ENCODE measurements at places on chromosomes 16 and 17.

GRCh38 chr17:46774108-46774737 lies 44.3 kb downstream of the WNT3 start:
- DNase-seq, result no peak

DNA sequence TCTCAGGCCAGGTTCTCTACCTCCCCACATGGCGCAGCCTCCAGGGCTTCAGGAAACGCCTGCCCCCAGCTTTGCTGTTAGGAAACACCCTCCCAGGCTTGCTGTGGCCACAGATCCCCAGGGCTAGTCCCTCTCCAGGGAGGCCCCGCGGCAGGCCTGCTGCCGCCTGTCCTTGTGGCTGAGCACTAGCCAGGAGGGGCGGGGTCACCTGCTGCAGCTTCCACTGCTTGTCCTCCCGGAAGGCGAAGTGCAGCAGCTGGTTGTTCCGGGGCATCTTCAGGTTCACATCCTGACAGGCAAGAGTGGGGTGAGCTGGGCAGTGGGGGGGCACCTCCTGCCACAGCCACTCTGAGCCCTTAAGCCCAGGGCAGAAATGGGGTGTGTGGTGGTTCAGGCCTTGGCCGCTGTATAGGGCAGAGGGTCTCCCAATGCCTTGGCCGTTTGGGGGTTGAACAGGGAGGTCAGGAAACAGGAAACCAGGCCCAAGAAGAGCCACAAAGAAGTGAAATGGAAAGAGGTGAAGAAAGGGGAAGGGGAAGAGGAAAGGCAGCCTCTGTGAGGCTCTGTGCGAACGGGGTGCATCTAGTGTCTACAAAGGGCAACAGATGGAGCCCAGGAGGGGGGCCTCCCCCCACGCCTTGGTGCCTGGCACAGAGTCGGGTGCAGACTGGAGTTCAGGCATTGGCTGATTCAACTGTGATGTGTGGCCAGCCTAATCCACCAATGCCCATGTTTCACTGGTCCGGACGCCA lies 2.0 kb downstream of the ROGDI start:
- DNase-seq, result no peak

DNA sequence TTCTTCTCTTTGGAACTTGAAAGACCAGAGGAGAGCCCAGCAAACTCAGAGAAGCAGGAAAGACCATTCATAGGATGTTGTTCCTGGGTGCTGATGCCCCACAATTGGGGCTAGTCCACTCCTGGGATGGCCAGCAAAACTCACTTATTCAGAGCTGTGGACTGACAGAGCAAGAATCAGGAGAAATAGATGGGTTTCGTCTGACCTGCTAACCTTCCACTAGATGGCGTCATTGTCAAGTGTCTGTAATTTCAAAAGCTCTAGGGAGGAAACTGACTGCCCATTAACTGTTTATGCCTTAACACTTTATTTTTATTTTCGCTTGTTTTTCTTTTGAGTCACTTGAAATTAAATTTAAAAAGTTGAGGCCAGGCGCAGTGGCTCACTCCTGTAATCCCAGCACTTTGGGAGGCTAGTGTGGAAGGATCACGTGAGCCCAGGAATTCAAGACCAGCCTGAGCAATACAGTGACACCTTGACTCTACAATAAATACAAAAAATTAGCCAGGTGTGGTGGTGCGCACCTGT lies 28.7 kb upstream of the MILR1 start:
- no peak for DNase-seq

GRCh38 chr17:31486351-31487062 lies 95.0 kb downstream of the RAB11FIP4 start:
- no peak for DNase-seq

GRCh38 chr17:73341350-73342049 lies 29.7 kb upstream of the CDC42EP4 start:
- DNase-seq, result no peak

DNA sequence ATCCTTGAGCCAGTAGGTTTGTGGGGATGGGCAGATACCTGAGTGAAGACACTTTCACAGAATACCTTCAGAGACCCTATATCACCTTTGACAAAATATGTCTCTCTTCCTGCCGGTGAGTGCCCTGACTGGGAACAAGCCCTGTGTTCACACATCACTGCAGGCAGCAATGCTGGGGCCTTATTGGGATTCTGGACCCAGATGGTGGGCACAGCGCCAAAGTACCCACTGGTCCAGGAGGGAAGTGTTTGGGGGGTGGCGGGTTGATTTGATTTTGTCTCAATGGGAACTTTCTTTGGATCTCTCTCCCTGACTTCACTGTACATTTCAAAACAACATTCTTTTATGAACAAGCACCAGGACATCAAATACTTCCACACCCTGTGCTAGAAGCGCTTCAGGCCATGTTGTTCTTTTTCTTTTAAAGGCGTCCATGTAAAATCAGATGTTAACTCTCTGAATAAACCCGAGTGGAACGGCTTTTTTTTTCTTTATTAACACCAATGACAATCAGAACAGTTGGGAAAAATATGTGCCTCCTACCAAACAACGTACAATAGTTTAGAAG lies 62.4 kb upstream of the AKTIP start:
- DNase-seq, result no peak

GRCh38 chr17:62388856-62389255 lies 8.5 kb downstream of the EFCAB3 start:
- DNase-seq, result no peak

DNA sequence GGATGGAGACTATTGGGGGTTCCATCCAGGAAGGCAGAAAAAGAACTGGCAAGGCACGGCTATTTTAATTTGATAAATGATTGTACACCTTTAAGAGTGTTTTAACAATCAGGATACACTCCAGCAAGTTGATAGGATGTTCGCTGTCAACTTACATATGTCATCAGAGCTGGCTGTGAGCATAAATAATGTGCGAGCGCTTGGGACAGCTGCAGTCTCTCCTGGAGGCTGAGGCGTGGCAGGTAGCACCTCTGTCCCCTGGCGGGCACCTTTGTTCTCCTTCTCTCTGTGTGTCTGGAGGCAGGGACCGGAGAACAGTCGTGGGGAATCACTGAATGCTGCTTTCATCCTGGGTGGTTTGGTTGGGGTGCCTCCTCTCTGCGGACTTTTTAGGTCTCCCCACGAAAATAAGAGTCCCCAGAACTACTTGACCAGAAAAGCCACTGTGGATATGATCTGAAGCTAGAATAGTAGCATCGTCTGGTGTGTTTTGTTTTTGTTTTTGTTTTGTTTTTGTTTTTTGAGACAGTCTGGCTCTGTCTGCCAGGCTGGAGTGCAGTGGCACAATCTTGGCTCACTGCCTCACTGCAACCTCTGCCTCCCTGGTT lies 9.4 kb downstream of the BAHCC1 start:
- DNase-seq, result no peak

GRCh38 chr16:17277981-17278381 lies 192.8 kb downstream of the XYLT1 start:
- DNase-seq, result no peak

DNA sequence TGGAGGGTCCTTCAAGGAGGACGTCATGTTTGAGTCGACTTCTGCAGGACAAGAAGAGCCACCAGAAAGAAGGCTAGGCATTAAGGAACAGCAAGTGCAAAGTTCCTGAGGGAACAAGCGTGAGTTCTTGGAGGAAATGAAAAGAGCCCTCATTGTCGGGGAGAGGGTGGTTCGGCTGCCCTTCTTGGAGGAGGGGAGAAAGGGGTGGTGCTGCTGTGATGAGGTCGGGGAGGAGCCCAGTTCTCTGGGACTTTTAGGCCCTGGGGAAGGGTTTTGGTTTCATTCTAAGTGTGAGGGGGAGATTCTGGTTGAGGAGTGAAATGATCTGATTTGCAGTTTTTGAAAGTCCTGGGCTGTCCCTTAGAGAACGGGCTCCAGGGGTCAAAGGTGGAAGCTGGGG lies 4.1 kb downstream of the BICDL2 start:
- DNase-seq, result no peak

DNA sequence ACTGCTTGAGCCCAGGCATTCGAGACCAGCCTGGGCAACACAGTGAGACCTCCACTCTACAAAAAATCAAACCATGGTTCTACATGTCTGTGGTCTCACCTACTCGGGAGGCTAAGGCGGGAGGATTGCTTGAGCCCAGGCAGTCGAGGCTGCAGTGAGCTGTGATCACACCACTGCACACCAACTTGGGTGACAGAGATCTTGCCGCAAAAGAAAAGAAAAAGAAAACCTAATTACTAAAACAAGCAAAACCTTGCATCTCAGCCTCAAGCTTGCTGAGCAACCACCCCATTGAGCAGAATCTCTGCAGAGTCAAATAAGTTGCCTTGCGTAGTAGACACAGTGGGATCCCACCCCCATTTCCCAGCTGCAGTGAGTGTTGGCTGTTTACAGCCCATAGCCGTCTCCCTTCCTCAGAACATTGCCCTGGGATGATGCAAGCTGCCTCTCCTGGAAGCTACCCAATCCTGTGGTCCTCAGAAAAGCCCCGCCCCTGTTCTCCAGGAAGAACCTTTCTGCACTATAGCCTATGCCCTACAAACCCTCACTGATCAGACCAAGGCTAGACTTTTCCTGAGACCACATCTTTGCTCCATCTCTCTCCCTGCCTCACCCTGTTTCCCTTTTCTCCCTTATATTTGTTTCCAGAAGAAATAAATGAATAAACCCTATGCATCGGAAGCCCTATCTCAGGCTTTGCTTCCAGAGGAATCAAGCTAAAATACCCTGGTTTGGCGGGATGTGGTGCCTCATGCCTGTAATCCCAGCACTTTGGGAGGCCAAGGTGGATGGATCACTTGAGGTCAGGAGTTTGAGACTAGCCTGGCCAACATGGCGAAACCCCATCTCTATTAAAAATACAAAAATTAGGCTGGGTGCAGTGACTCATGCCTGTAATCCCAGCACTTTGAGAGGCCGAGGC lies 16.7 kb upstream of the ERN2 start:
- DNase-seq, result no peak

GRCh38 chr16:21223787-21224186 lies 9.7 kb upstream of the ANKS4B start:
- DNase-seq, result no peak

DNA sequence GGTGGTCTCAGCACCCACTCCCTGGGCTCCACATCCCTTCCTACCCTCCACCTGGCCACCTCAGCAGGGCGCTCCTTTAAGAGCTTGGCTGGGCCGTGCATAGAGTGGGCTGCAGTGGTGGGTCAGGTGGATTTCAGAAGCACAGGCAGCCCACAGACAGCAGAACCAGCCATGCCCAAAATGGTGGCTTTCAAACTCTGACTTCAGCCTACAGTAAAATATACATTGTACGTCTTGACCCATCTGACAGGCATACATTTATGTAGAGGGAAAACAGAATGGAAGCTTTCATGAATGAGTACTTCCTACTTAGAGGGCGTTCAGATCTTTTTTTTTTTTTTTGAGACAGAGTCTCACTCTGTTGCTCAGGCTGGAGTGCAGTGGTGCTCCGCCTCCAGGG lies 26.0 kb upstream of the LASP1NB start:
- DNase-seq, result no peak

GRCh38 chr16:79609861-79610260 lies 9.3 kb upstream of the MAF start:
- no peak for DNase-seq

- DNase-seq, result no peak
These were observed 11.1 kb downstream of the ABR start for GRCh38 chr17:1168533-1169220.

- no peak for DNase-seq
These were observed 29.7 kb upstream of the DLX4 start for GRCh38 chr17:49939318-49939717.

DNA sequence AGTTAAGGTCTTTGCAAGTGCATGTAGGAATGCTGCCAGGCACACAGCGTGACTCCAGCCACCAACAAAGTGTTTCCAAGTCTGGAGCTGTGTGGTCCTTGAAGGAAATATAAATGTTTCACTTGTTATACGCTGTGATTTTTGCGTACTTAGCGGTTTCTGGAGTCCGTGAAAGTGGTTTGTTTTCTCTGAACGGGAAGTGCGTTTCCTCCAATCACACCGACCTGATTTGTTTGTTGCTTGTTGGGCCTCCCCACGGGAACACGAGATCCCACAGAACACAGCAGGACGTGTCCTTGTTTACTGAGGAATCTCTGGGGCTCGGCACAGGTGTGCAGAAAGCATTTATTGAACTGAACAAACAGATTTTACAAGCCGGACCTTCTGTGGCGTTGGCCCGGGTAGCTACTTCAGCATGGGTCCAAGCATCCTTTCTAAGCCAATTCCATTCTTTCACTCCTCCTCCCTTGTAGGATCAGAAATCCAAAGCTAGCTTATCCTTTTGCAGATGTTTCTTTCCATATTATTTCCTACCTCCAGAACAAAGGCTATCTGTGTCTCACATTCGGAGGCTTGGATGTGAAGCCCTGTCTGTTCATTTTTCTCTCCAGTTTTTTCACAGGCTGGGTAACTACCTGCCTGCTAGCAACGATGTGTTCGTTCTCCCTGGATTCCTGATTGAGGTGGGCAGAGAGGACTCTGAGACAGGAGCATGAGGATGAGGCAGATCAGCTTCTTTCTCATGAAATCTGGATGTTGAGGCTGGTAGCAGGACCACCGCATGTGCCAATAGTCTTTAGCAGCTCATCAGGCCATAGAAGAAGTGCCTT lies 44.6 kb downstream of the ABAT start:
- DNase-seq, result no peak

DNA sequence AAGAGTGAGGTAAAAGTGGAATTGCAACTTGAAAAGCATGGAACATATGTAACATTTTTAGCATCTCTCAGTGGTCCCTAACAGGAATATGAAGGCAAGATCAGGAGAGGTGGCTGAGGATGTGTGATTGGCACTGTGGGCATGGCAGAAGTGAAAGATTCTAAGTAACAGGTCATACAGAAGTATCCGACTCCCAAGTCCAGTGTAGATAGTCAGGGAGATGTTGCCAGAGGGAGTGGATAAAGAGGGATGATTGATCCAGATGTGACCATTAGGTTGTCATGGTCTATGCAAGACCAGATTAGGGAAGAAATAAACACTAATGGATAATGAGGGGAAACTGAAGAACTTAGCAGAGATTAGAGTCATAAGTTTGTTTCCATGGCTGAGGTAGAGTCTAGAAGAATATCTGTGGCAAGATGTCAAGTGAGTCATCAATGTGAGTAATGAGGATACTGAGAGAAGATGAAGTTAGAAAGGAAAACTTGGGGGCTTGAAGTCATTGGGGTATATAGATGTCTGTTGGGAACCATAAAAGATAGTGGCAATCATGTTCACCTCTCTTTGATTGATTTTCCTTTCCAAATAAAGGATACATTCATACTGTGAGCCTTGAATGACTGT lies 23.9 kb upstream of the CAPNS2 start:
- DNase-seq, result no peak

DNA sequence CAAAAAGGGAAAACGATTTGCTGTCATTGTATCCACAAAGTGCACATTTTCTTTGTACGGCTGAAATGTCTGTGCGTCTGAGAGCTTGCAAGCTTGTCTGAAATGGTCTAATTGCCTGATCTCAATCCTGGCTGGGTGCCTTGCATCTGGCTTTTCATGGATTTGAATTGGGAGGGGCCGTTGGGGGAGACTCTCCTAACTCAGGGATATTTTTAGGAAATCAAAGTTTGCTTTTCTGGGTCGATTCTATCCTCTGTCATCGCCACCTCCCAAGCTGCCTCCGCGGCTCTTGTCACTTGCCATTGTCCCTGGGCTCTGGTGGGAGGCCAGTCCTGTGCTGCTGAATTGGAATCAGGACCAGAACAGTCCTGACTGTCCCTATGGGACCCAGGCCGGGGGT lies 33.3 kb upstream of the MGAT5B start:
- DNase-seq, result no peak
